ENCODE measurements at places on chromosomes 5 and 9.
A peak's percentile ranks its signal among the peaks of the same experiment; 100 is the strongest.

GRCh38 chr5:98187945-98188344 lies 585.5 kb upstream of the RGMB start:
- no peak overlapping the region for H3K27ac ChIP-seq
- DNase-seq: no peak
- no peaks in the 10 kb centered on the region for H3K27me3 ChIP-seq
- no peak overlapping the region for H3K4me3 ChIP-seq
- H3K36me3 ChIP-seq: no peaks in the 10 kb centered on the region
- no peaks in the 10 kb centered on the region for H3K4me1 ChIP-seq

GRCh38 chr5:176131771-176132170 lies 106.5 kb upstream of the SIMC1 start:
- H3K27ac ChIP-seq: no peak overlapping the region
- H3K36me3 ChIP-seq: no peaks in the 10 kb centered on the region
- H3K4me1 ChIP-seq: peaks cover 15% of the 10 kb centered on the region
- no peak overlapping the region for H3K4me3 ChIP-seq

GRCh38 chr5:163503106-163504078 lies 2.0 kb upstream of the MAT2B start:
- no peaks in the 10 kb centered on the region for H3K27me3 ChIP-seq
- peak overlapping the region; percentile 94 for H3K4me3 ChIP-seq

GRCh38 chr5:177234841-177235240 lies 68.7 kb downstream of the RAB24 start:
- no peak overlapping the region for H3K4me3 ChIP-seq
- no peak for DNase-seq
- no peaks in the 10 kb centered on the region for H3K27me3 ChIP-seq
- H3K27ac ChIP-seq: peak overlapping the region; percentile 84
- peaks cover 23% of the 10 kb centered on the region for H3K4me1 ChIP-seq
